Spleen (tissue), 13 donors: ENCODE measurements at places on chromosomes 16 and 17. TPM values are rescaled to one million over a fixed set of nuclear protein-coding genes. Genes with fewer than 3 reads are reported as not detected.

The SHISA9 gene
- not detected for total RNA-seq

The PRSS27 gene
- 0.84 TPM for total RNA-seq

The CACNG5 gene
- not detected for total RNA-seq

The ANKFN1 gene
- not detected for total RNA-seq

The CDH11 gene
- total RNA-seq = 579 TPM

The PPP1R27 gene
- not detected for total RNA-seq

The BIRC5 gene
- total RNA-seq = 6.2 TPM

The LRRC75A gene
- 22.1 TPM for total RNA-seq

The HOXB13 gene
- not detected for total RNA-seq

The YBX2 gene
- total RNA-seq = 0.40 TPM

The TGFB1I1 gene
- 31.1 TPM for total RNA-seq

The CRHR1 gene
- not detected for total RNA-seq

DNA sequence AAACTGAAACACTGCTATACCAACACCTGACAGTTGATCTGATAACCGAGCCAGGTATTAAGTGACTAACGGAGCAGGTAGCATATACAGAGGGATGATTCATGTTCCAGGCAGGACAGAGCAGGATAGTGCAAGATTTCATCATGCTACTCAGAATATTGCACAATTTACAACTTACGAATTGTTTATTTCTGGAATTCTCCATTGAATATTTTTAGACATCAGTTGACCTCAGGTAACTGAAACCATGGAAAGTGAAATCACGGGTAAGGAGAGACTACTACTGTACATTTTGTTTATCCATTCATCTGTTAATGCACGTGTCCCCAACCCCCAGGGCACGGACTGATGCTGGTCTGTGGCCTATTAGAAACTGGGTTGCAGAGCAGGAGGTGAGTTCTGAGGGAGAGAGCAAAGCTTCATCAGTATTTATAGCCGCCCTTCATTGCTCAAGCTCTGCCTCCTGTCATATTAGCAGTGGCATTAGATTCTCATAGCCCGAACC, 14.5 kb upstream of the PPM1E start:
- H3K36me3 ChIP-seq = peaks cover under 1% of the 10 kb centered on the region
- no peak overlapping the region for H3K4me3 ChIP-seq
- no peak overlapping the region for H3K27ac ChIP-seq
- no peak for DNase-seq
- H3K27me3 ChIP-seq = no peaks in the 10 kb centered on the region

DNA sequence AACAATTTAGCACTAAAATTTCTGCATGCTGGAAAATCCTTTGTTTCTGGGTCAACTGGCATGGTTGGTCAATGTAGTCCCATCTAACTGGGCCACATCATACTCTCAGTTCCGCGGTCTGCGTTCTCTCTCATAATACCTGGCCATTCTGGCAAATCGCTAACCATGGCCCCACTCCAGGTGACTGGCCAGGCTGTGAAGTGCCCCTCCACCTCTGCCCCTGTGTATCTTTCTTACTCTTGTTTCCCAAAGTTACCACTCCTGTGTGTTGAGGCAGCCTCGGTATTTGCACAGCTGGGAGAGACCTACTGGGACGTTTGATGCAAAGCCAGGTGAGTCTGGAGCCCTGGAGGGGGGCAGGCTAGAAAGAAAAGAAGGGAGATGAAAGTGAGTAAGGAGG, 2.0 kb upstream of the TMEM238L start:
- DNase-seq = no peak
- H3K4me1 ChIP-seq = no peaks in the 10 kb centered on the region
- no peaks in the 10 kb centered on the region for H3K36me3 ChIP-seq
- H3K27ac ChIP-seq = no peak overlapping the region
- H3K4me3 ChIP-seq = no peak overlapping the region

DNA sequence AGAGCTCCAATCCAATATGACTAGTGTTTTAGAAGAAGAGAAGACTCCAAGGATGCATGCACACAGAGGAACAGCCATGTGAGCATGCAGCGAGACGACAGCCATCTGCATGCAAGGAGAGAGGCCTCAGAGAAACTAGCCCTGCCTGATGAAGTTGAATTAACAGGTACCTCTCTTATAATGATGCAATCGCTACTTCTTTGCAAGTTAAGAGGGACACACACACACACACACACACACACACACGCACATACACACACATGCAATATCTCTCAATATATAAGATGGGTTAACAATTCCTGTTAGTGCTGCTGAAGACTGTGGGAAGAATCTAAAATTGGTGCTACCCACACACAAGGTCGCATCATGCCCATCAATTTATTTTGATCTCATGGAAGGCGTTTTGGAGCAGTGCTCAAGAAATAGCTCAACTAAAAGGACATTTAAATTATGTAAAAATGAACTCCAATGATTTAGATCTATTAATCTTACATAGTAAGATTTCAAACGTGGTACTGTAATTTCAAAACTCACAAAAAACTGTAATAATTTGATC, 7.0 kb upstream of the GINS3 start:
- no peak for DNase-seq
- H3K4me3 ChIP-seq = no peak overlapping the region
- no peak overlapping the region for H3K27ac ChIP-seq

DNA sequence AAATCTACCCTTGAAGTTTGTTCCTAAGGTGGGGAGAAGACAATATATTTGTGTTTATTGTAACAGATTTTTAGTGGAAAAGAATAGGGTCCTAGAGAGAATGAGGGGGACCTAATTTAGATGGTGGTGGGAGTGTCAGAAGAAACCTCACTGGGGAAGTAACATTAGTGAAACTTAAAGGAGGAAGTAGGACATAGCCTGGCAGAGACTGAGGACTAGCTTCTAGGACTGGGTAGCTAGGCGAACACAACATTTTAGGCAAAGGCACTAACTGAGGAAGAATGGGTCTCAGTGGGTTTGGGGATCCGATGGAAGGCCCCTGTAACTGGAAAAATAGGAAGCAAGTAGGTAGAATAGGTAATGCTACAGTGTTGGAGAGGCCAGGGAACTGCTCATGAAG, 4.2 kb upstream of the ARL2BP start:
- DNase-seq = no peak
- H3K36me3 ChIP-seq = peaks cover 12% of the 10 kb centered on the region
- peaks cover 5% of the 10 kb centered on the region for H3K4me1 ChIP-seq
- H3K4me3 ChIP-seq = no peak overlapping the region
- no peak overlapping the region for H3K27ac ChIP-seq

- no peaks in the 10 kb centered on the region for H3K27me3 ChIP-seq
- peaks cover 78% of the 10 kb centered on the region for H3K36me3 ChIP-seq
- H3K4me3 ChIP-seq = no peak overlapping the region
- no peak for DNase-seq
- H3K4me1 ChIP-seq = no peaks in the 10 kb centered on the region
Observed at GRCh38 chr17:527247-527646, 174.6 kb upstream of the RPH3AL start.

GRCh38 chr17:6660101-6660500, 8.5 kb downstream of the C17orf100 start:
- DNase-seq = no peak
- no peak overlapping the region for H3K4me3 ChIP-seq
- H3K27ac ChIP-seq = no peak overlapping the region
- H3K36me3 ChIP-seq = no peaks in the 10 kb centered on the region

- peaks cover 27% of the 10 kb centered on the region for H3K4me1 ChIP-seq
- H3K27me3 ChIP-seq = no peaks in the 10 kb centered on the region
- no peak overlapping the region for H3K4me3 ChIP-seq
Observed at GRCh38 chr17:2213291-2213960, 90.2 kb downstream of the SMG6 start.

- DNase-seq = no peak
- no peaks in the 10 kb centered on the region for H3K36me3 ChIP-seq
- H3K27me3 ChIP-seq = peaks cover 14% of the 10 kb centered on the region
- peaks cover 38% of the 10 kb centered on the region for H3K4me1 ChIP-seq
Observed at GRCh38 chr17:37490638-37491614, 1.2 kb downstream of the DUSP14 start.

DNA sequence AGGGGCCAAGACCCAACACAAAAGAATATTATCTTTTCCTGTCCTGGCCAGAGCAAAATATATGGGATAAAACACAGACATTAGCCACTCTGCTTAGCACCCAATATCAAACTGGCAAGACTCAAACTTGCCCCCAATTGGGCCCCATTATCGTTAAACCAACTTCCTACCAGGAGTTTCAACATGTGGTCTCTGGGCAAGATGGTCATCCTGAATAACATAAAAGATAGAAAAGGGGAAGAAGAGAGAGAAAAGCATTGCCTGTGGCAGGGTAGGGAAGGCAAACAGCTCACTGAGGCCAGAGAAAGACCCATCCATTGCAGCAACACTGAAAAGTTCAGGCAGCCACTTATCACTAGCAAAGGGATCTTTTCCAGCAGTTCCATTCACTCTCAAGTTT, 502.1 kb downstream of the KIF2B start:
- no peak overlapping the region for H3K27ac ChIP-seq
- no peaks in the 10 kb centered on the region for H3K4me1 ChIP-seq
- H3K27me3 ChIP-seq = no peaks in the 10 kb centered on the region

- DNase-seq = no peak
- H3K27ac ChIP-seq = no peak overlapping the region
- no peaks in the 10 kb centered on the region for H3K36me3 ChIP-seq
Observed at GRCh38 chr17:11330826-11331225, 89.8 kb downstream of the SHISA6 start.

DNA sequence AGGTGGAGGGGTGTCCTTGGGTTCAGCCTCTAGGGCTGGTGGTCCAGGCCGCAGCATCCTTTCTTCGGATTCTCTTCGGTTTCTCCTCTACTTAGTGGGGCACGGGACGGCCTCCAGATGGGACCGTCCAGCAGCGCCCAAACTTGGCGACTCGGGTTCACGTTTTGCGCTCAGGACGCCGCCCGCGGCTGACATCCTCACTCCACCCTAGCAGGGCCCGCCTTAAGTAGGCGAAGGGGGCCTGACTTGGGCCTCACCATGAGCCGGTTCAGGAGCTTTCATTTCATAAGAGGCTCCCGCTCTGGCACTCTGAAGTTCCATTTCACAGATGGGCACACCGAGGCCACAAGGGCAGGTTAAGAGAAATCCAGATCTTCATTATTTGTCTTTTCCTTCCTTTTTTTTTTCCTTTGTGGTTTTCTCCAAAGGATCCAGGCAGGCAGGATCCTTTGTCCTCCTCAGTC, 141.2 kb downstream of the SEC14L1 start:
- DNase-seq = no peak
- peak overlapping the region; percentile 78 for H3K4me3 ChIP-seq
- peaks cover 47% of the 10 kb centered on the region for H3K4me1 ChIP-seq
- no peaks in the 10 kb centered on the region for H3K36me3 ChIP-seq
- H3K27ac ChIP-seq = no peak overlapping the region

DNA sequence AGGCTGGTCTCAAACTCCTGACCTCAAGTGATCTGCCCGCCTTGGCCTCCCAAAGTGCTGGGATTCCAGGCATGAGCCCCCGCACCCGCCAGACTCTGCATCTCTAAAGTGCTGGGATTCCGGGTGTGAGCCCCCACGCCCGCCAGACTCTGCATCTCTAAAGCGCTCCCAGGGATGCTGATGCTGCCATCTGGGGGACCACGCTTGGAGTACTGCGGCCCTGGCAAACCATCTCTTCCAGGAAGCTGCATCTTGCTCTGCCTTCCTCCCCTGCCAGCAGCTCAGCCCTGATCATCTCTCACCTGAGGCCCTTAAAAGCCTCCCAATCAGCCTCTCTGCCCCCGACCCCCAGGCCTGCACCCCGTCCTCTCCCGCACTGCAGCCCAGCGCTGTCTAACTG, 4.1 kb downstream of the CEP295NL start:
- no peak for DNase-seq
- H3K27me3 ChIP-seq = no peaks in the 10 kb centered on the region
- no peak overlapping the region for H3K27ac ChIP-seq

- H3K27ac ChIP-seq = no peak overlapping the region
- DNase-seq = peak; percentile 96
- H3K4me1 ChIP-seq = peaks cover 17% of the 10 kb centered on the region
- H3K27me3 ChIP-seq = no peaks in the 10 kb centered on the region
- H3K4me3 ChIP-seq = peak overlapping the region; percentile 35
- peaks cover 8% of the 10 kb centered on the region for H3K36me3 ChIP-seq
Observed at GRCh38 chr16:19086322-19087199, 19.1 kb downstream of the COQ7 start.

- no peak overlapping the region for H3K4me3 ChIP-seq
- peaks cover 4% of the 10 kb centered on the region for H3K4me1 ChIP-seq
- peaks cover 8% of the 10 kb centered on the region for H3K36me3 ChIP-seq
- H3K27me3 ChIP-seq = no peaks in the 10 kb centered on the region
- no peak for DNase-seq
Observed at GRCh38 chr17:29458066-29458465, 67.9 kb downstream of the TAOK1 start.

GRCh38 chr16:72721981-72722380, 325.9 kb downstream of the ZFHX3 start:
- H3K27ac ChIP-seq = no peak overlapping the region
- H3K27me3 ChIP-seq = no peaks in the 10 kb centered on the region
- no peak overlapping the region for H3K4me3 ChIP-seq
- no peaks in the 10 kb centered on the region for H3K4me1 ChIP-seq
- no peak for DNase-seq

DNA sequence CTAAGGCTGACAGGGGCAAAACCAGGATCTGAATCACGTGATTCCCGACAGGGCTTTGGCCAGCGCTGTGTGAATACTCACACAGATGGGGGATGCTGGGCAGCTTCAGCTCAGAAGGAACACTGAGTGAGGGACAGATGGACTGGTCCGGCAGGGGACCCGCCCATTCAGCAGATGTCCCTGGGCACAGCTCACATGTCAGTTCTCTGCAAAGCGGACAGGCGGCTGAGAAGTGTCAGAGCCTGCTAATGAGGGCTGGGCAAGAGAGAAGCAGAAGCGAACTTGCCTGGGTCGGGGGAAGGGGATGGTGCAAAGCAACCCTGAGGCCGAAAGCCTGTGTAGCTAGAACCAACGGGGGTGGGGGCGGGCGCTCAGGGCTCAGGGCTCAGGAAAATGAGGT, 11.9 kb upstream of the GLIS2 start:
- DNase-seq = no peak
- H3K4me3 ChIP-seq = no peak overlapping the region
- no peaks in the 10 kb centered on the region for H3K27me3 ChIP-seq
- no peaks in the 10 kb centered on the region for H3K36me3 ChIP-seq

GRCh38 chr17:16269658-16270057, 52.6 kb downstream of the PIGL start:
- H3K36me3 ChIP-seq = no peaks in the 10 kb centered on the region
- H3K27me3 ChIP-seq = no peaks in the 10 kb centered on the region
- H3K27ac ChIP-seq = no peak overlapping the region
- peaks cover 31% of the 10 kb centered on the region for H3K4me1 ChIP-seq
- no peak overlapping the region for H3K4me3 ChIP-seq

DNA sequence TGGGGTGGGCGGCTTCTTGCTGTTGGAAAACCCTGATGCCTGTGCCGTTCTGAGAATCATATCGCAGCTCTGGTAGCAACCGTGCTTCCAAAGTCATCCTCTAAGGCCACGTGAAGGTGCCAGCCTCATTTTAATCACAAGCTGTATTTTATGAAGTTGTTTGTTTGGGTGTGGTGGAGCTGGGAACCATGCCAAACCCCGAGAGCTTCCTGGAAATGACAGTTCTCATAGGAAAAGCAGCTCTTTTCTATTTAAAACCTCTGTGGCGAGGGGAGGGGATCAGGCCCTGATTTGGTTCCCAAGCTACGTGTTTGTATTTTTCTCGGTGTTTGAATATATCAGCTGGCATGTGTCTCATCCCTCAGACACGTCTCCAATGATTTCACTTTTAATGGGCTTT, 21.7 kb downstream of the KNOP1 start:
- peaks cover 32% of the 10 kb centered on the region for H3K4me1 ChIP-seq
- H3K4me3 ChIP-seq = no peak overlapping the region
- peak overlapping the region; percentile 67 for H3K27ac ChIP-seq
- no peaks in the 10 kb centered on the region for H3K27me3 ChIP-seq
